ENCODE measurements at places on chromosomes 4 and X.

DNA sequence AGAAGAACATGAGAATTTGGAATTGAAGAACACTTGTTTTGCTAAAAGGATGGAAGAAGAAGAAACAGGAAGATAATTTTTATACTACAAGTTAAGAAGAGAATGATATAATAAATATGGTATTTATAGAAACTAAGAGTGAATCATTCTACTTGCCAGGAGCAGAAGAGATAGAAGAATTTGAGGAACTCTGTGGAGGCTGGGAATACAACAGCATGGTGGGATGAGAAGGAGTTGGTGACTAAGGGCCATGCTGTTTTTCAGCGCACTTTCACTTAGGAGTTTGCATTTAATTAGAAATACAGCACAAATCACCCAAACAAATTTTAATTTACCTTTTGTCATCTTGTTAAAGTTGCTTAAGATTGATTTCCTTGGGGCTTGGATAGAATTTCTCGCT lies 20.5 kb downstream of the HADH start:
- DNase-seq = no peak

DNA sequence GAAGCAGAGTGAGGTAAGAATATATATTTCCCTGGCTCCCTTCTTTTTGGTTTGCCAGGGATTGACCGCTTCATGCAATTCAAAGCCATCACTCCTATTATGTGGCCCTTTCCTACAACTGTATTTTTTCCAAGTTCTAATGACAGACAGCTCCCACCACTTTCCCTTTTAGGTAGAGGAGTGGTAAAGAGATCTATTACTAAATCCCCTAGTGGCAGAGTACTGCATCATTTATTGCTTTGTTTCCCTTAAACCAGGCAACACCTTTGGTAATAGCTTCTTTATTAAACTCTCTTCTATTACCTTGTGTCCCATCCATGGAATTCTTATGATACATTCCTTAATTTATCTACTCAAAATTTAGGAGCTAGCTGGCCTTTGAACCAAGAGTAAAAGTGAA lies 90.7 kb downstream of the CNOT6L start:
- no peak for DNase-seq

- no peak for DNase-seq
Measured at GRCh38 chr4:121190389-121190788, 26.3 kb upstream of the TNIP3 start.

- no peak for DNase-seq
Measured at GRCh38 chr4:84924434-84924833, 42.1 kb downstream of the WDFY3 start.

- no peak for DNase-seq
Measured at GRCh38 chr4:150591904-150592303, 10.0 kb downstream of the MAB21L2 start.

DNA sequence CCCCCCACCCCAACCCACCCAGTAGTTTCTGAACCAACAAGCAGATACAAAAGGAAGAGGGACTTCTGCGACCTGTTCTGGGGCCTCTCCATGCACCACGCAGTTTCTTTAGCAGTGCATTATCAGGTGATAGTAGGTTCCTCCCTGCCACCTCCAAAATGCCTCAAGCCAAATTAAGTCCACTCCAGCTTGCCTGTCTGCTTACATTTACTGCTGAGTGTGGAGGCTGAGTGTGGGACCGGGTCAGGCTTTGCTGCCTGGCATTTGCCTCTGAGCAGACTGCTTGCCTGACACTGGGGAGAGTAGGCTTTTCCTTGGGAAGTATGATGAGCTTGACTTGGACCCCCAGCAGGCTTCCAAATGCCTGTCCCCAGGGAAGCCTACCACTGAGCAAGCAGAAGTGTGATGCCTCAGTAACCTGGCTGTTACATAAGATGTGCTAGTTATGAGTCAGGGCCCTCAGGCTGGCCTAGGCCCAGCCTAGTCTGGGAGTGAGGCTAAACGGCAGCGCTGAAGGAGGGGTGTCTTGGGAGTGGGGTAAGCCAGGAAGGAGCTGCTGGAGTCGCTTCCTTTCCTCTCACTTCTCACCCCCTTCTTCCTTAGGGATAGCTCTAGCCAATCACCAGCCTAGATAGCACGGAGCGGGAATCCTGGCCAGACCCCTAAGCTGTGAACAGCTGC lies 9.0 kb downstream of the TSC22D3 start:
- no peak for DNase-seq

GRCh38 chrX:97306771-97307470 lies 423.2 kb downstream of the RPA4 start:
- no peak for DNase-seq

GRCh38 chr4:140084385-140084784 lies 69.6 kb downstream of the MAML3 start:
- DNase-seq = no peak

GRCh38 chrX:29590921-29591320 lies 624.4 kb upstream of the MAGEB2 start:
- DNase-seq = no peak

DNA sequence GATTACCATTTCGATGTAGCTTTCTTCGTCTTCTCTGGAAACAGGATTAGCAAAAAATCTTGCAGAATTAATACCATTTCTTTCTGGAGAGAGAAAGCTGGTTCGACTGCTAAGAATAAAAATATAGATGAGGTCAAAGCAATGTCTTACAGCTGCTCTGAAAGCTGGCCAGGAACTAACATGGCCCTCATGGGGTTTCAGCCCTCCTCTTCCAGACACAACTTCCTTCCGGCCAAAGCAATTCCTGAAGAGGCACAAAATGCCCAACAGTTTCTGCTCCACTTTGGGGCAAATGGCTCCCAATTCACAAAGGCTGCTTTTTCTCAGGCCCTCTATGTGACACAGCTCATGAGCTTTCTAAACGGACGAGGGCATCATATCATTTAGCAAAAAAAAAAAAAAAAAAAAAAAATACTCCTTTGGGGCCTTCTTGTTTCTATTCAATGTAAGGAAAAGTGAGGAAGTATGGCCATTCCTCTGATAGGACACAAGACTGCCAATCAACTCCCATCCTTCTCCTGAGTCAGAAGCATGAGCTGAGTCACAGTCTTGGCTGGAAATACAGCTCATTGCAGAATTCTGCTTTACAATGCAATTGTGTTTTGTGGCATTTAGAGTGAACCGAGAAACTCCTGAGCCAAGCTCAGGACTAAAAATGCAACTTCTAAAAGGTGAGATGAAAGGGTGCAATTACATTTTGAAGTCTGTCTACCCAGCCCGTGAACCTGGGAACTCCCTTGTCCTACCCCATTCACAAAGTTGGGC lies 42.7 kb upstream of the CTAG2 start:
- no peak for DNase-seq

DNA sequence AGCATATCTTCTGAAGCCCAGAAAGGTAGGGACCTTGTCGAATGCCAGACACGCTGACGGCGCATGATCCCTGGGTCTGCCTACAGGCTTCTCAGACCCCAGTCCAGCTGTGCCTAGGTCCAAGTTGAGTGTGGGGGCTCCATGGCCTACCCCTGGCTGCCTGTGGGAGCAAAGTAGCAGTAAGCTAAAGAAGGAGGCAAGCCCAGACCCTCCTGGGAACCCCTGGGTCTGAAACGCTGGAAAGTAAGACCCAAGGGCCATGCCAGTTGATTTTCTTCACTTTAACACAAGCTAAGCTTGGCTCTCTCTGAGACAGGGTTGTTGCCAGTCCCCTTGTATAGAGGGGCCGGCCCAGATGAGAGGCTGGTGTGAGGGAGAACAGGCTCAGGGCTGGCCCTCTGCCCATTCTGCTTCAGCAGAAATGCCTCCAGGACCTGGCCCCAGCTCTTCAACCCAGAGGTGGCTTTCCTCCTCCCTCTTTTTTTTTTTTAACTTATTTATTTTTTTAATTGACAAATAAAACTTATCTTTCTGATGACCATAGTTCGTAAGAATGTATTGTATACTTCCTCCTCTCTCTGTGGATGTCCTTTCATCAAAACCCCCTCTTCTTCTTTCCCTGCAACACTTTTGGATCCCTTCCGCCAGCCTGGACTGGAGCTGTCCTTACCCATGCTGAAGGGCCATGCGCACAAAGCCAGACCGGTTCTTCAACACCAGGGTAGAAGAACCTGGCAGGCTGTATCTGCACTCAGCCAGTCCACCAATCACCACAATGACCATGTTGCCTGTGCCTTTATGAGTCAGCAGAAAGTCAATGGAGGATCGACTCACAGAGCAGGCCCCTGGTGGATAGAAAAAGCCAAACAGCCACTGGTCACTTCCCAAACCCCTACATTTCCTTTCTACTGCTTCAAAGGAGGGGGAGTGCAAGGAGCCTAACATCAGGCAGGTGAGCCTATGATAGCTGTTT lies 7.1 kb downstream of the AWAT2 start:
- no peak for DNase-seq

DNA sequence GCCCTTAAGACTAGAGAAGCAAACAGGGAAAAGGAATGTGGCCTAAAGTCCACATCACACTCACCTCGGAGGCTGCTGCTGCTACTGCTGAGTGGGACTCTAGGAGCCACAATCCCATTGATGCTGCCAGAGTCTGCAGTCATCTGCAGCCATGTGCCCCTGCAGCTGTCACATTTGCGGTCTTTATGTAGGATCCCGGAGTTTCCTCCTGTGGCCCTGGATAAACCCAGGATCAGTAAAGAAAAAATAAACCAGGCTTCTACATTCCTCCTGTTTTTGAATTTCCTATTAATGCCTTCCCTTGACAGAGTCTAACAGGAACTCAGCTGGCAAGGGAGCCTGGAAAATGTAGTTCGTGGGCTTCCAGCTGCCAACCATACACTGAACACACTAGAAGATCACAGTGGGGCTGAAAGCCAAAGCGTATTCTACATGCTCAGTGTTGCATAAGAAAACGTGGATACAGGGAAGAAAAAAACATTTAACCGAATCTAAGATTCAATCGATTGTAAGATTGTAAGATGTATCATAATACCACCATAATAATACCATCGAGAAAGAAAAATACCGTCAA lies 10.3 kb upstream of the PHEX start:
- no peak for DNase-seq

DNA sequence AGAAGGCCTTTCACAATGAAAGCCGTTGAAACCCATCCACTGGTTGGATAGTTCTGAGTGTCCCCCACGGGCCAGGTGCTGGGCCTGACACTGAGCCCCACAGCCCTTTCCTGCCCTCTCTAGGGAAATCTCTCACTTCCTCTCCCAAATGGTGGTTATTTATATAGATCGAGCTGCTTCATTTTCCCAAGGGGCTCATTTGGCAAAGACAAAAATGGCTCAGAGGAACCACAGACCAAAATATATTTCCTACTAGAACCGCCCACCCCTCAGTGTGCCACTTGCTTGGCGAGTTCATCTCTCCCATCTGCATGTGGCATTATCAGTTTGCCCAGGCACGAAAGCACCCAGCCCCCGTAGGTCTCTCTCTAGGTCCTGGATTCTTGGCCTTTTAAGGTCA lies 53.3 kb upstream of the STIM2 start:
- no peak for DNase-seq

DNA sequence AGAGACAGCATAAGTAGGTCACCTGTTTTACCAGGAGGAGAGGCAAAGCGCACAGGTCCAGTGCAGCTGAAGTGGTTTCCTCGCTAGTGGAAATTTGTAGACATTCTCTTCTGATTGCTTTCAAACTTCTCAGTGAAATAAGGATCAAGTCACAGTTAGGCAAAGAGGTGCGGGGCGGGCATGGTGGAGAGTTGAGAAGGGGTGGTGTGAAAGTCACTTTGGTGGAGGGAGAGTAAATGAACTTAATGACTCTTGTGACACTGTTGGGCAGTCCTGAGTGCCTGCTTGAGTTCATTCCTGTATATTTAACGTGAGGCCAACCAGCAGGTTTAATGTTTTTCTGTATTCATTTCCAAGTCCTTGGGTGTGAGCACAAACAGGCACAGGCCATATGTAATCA lies 235.6 kb downstream of the TRIML1 start:
- DNase-seq = no peak

DNA sequence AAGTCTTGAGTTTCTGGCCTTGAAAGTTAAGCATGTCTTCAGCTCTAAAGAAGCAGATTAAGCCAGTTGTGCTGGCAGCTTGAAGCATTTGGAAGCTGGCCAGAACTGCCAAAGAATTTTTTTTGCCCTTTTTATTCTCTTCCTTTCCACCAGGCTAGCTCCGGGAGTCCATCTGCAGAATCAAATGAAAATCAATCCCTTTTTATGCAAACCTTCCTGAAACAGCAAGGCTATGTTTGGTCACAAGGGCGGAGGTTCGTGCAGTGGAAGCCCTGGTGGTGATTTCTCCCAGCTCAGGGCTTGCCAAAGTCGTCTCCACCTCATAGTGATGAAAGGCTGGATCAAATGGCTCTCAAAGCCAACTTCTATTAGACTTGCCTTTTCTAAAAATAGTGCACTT lies 21.6 kb upstream of the C4orf54 start:
- no peak for DNase-seq

- DNase-seq = no peak
Measured at GRCh38 chr4:102007959-102008425, 217.5 kb downstream of the BANK1 start.

GRCh38 chr4:87962398-87963146 lies 12.9 kb upstream of the SPP1 start:
- no peak for DNase-seq

DNA sequence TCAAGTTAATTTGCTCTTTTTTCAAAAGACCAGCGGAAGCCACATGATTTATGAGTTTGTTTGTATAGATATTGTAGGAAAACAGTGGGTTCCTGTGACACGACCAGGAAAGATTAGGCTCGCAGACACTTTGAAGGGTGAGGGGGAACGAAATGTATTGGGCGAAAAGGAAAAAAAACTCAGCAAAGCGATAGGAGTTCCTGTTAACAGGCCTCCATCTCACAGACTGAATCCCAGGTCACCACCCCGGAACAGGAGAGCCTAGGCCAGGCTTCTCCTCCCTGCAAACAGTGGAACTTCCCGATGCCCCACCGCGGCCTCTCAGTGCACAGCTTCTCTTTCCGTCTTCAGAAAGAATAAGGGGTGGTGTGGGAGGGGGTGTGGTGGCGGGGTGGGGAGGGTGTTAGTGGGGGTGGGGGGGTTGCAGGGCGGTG lies 181.8 kb upstream of the GPRIN3 start:
- no peak for DNase-seq

GRCh38 chr4:105837037-105837436 lies 58.2 kb upstream of the NPNT start:
- no peak for DNase-seq

DNA sequence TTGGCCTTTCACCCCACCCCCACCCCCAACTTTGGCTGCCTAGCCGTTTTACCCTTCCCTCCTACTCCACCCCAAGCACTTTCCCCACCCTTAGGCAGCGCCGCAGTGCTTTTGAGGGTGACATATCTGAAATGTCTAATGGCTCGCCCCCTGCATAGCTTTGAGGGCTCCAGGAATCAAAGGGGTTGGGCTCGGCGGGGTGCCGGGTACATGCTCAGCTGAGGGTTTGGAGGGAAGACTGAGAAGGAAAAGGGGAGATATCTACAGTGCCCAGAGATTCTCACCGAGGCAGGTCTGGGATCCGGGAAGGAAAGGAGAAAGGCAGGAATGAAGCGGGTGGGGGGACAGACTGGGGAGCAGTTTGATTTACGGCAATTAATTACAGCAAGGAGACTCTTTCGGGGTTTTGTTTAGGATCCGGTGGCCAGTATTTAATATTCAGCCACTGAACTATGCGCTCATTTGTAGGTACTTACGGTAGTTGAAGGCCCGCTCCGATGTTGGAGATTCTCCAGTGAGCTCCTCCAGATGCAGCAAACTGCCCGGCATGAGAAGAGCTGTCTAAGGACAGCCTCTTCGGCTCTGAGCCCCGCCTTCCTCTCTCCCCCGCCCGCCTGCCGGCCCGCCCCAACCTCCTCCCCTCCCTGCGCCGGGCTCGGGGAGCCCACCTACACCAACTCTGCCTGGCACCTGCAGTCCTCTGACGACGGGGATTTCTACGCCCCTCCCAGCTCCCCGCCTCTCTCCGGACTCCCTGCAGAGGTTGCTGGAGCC lies at the start of gene IGSF1:
Gene IGSF1 (minus strand): TSS at position 569 of the 774 bp plus-strand sequence. CDS start 2,632 bp downstream, outside the sequence.
- no peak for DNase-seq
